ENCODE measurements at places on chromosomes 11 and 22.
A peak's percentile ranks its signal among the peaks of the same experiment; 100 is the strongest.

GRCh38 chr11:75532200-75533048 is 6.7 kb upstream of the GDPD5 start:
- peak; percentile 82 for DNase-seq

DNA sequence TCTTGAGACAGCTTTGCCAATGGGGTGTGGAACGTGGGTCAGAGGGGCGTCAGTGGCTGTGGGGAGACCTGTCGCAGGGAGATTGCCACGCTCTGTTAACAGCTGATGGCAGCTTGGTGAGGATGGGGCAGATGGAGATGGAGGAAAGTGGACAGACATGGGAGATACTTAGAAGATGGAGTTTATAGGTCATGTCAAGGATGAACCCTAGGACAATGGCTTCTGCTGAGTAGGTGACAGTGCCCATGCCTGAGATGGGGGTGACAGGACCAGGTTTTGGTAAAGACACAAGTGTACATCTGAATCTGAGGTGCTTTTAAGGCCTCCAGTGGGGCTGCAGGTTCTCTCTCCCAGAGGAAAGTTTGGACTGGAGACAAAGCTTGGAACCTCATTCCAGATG is 51.5 kb upstream of the ACCSL start:
- DNase-seq = no peak

GRCh38 chr22:46300491-46300890 is 3.8 kb downstream of the GTSE1 start:
- DNase-seq = no peak

GRCh38 chr11:74417379-74417804 is 19.2 kb upstream of the PGM2L1 start:
- DNase-seq = no peak

GRCh38 chr11:113238721-113239120 is 75.7 kb upstream of the TTC12 start:
- no peak for DNase-seq

DNA sequence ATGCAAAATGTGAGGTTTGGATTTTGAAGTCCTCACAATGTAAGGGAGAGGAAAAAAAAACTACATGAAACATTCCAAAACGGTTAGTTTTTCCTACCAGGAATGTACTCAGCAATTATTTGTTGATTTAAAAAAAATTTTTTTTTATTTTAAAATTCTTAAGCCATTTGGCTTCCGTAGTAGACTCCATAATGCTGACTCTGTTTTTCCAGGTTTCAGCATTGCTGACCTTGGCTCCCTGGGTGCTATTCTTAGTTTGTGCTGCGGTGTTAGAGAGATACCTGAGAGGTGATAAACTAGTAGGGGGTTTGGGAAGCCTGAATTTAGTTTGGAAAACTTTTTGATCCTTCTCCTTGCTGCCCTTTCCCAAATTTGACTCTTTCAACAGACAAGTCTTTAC is 10.6 kb downstream of the STT3A start:
- no peak for DNase-seq

DNA sequence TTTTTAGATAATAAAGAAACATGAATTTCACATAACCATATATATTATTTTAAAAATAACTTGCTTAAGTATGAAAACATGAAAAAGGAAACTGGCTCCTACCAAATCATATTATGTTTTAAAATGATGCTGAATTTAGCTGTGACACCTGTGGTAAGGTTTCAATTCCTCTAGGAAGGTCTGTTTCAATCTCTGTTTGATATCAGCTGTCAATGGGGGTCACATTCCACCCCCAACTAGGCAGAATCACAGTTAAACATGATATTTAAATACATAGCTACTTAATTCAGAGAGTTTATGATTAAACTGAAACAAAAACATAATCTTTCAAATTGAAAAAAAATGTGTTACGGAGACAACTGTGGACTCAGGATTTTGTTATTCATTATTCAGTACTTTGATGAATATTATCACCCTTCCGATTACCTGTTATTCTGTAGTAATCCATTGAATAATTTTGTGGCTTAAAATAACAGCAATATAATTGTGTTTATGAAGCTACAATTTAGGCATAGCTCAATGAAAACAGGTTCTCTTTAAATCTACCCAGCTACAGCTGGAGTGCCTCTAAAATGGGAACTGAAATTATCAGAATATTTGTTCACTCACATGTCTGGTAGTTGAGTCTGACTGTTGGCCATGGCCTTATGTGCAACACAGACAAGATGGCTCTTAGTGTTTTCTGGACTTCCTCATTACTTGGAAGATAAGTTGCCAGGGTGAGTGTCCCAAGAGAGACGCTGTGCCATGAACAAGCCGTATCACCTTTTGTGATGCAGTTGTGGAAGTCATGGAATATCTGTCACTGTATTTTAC is 244.6 kb upstream of the ANO3 start:
- peak; percentile 39 for DNase-seq

GRCh38 chr11:18106688-18107087 is 806 bp upstream of the SAAL1 start:
- DNase-seq = no peak

- no peak for DNase-seq
Measured at GRCh38 chr11:32838505-32839274, 9.0 kb downstream of the PRRG4 start.

DNA sequence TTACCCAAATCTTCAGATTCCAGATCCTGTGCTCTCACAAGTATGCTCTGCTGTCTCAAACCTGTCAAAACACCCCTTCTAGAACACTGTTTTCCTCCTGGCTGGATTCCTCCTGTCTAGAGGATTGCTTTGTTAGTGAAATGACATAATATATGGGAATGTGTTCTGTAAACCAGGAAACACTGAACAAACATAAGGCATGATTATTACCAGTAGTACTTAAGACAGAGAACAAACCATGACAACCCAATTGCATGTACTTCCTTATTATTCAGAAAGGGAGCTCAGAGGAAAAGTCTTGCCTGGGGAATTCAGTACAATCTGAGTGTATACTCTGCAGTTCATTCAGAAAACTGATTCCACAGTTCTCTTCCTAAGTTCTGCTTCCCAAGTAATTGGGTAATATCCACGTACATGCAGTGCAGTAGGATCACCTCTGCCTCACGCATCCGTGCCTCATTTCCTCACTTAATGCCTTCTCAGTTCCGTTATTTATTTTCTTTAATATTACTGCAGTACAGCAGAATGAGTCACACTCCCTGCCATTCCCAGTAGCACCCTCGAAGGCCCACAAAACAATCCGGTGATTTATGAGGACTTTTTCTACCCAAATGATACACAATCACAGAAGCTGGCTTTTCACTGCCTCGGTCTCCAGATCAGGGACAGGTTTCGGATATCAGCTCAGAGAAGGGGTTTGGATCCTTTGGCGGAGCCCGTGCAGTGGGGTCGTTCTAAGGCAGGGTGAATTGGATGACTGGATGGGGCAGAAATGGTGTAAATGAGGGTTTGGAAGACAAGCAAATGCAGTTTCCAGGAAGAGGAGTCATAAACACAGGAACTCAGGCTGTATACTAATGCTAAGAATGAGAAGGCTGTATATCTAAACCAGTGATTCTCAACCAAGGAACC is 896.9 kb downstream of the KCNA4 start:
- DNase-seq = no peak

- no peak for DNase-seq
Measured at GRCh38 chr11:92596596-92597317, 372.1 kb downstream of the FAT3 start.

DNA sequence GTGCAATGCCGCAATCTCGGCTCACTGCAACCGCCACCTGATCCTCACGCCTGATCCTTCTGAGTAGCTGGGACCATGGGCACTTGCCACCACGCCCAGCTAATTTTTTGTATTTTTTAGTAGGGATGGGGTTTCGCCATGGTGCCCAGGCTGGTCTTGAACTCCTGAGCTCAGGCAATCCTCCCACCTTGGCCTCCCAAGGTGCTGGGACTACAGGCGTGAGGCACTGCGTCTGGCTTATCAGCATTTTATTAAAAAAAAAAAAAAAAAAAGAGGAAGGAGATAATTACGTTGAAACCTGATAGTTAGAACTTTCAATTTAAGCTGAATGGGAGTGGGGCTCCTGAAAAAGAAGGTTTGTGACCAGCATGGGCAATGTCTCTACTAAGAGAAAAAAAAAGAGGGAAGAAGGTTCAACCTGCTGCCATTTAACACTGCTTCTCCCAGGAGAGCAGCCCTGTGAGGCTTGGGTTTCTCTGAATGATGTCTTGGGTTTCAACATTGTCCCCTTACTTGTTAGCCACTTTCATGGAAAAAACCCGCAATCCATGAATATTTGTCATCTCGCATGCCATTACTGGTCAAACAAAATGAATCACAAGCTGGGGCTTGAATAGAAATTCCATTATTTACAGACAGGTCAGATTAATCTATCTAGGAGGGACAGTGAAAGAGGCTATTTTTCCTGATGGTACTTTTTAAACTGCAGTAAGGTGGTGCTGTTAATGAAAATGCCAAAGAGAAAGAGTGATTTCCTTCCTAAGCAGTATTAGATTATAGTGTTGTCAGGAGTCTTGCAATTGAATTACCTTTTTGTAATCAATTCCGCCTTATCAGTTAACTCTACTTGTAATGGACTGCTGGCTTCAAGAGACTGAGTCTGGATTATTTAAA is 72.5 kb downstream of the PACS1 start:
- DNase-seq = no peak

Data from germinal center (tissue), 1 donor.